Activated CD8-positive, alpha-beta T cell treated with anti-CD3 and anti-CD28 coated beads for 36 hours (primary cell): ENCODE measurements at places on chromosomes 3 and 15.

GRCh38 chr3:179653096-179653797, 407 bp downstream of the USP13 start:
- peaks cover 20% of the 10 kb centered on the region for H3K4me1 ChIP-seq
- H3K4me3 ChIP-seq, result peak overlapping the region; percentile 95
- DNase-seq, result peak; percentile 68
- peaks cover 10% of the 10 kb centered on the region for H3K27me3 ChIP-seq

DNA sequence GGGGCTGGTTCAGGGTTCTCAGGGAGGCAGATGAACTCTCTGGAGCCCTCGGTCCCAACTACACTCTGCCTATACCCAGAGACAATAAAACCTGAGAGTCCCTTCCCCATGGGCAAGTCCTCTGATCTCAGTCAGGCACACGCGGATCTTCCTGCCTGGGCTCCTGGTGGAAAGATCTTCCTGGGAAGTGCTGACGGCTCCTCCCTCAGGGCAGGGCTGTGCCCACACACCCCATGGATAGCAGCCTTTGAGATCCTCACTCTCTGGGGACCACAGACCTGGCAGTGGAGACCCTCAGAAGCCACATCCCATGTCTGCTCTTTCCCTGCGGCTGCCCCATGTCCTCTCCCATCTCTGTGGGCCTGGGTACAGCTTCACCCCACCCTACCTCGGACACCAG, 10.4 kb downstream of the SH2D7 start:
- DNase-seq, result peak; percentile 1
- H3K36me3 ChIP-seq, result no peaks in the 10 kb centered on the region
- H3K4me3 ChIP-seq, result no peak overlapping the region
- peak overlapping the region; percentile 87 for H3K27ac ChIP-seq
- peaks cover 47% of the 10 kb centered on the region for H3K4me1 ChIP-seq
- H3K27me3 ChIP-seq, result no peaks in the 10 kb centered on the region

DNA sequence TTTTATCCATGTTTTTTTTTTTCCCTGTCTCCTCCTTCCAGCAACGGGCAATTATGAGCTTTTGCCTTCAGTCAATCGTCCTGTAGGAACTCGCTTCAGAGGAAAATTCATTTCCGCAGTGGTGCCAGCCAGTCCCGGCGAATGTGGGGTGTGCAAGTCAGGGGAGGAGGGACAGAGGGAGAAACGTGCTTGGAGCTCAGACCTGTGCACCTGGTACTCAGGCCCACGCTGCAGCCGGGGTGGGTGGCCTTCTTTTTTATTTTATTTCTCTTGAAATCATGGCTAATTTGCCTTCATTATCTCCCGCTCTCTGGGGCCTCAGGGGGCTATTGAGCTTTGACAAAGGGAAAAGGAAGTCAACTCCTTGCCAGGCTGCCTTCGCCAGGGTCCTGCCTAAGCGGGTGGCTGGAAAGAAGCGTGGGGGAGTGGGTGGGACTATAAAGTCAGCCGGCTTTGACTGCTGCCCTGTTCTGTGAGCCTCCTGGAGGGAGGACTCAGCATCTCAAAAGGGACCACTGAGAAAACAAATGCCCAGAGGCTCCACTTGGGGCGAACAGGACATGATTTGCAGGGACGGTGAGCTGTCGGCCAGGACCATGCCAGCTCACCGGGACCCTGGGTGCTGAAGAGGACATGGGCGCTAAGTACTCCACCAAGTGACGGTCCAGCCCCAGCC, 5.5 kb downstream of the GRIP2 start:
- no peak overlapping the region for H3K4me3 ChIP-seq
- DNase-seq, result no peak
- H3K27me3 ChIP-seq, result no peaks in the 10 kb centered on the region
- H3K4me1 ChIP-seq, result no peaks in the 10 kb centered on the region

- H3K4me3 ChIP-seq, result no peak overlapping the region
- no peaks in the 10 kb centered on the region for H3K4me1 ChIP-seq
- no peaks in the 10 kb centered on the region for H3K36me3 ChIP-seq
- no peaks in the 10 kb centered on the region for H3K27me3 ChIP-seq
- DNase-seq, result no peak
- H3K27ac ChIP-seq, result no peak overlapping the region
Measured at GRCh38 chr3:60703008-60703407, 548.2 kb downstream of the FHIT start.

DNA sequence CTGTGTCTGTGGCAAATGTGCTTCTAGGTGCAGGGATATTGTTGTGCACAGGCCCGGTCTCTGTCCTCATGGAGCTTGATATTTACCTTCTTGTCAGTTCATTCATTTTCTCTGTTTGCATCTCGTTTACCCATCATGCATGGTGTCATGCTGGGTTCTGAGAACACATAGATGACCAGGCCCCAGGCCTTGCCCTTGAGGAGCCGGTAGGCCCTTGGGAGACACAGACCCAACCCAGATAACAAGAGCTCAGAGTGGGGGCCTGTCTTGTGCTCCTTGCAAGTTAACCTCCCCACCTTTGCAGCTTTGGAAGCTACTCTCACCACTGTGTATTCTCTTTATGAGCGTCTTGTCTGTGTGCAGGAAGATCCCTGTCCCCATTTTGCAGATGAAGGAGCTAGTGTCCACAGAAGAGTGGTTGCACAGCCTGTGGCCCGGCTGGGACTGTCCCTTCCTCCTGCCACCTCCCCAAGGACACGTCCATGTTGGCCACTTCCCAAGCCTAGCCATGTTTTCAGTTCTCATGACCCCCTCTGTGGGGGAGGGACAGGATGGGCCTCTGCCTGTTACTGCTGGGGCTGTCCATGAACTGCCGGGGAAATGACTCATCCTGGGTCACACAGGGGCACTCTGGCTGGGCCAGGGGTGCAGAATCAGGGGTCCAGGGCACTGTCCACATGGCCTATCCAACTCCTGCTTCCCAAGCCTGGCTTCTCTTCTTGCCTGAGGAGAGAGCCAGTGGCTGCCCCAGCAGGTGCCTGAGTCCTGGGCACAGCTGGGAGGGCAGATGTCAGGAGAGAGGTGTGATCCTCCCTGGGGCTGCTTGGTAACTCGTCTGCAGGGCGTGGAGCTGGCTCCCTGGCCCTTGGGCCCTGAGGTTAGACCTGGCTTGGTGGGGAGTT, 3.4 kb downstream of the SNX33 start:
- peaks cover 20% of the 10 kb centered on the region for H3K4me1 ChIP-seq
- H3K27ac ChIP-seq, result no peak overlapping the region
- no peaks in the 10 kb centered on the region for H3K27me3 ChIP-seq
- no peak for DNase-seq
- no peaks in the 10 kb centered on the region for H3K36me3 ChIP-seq

DNA sequence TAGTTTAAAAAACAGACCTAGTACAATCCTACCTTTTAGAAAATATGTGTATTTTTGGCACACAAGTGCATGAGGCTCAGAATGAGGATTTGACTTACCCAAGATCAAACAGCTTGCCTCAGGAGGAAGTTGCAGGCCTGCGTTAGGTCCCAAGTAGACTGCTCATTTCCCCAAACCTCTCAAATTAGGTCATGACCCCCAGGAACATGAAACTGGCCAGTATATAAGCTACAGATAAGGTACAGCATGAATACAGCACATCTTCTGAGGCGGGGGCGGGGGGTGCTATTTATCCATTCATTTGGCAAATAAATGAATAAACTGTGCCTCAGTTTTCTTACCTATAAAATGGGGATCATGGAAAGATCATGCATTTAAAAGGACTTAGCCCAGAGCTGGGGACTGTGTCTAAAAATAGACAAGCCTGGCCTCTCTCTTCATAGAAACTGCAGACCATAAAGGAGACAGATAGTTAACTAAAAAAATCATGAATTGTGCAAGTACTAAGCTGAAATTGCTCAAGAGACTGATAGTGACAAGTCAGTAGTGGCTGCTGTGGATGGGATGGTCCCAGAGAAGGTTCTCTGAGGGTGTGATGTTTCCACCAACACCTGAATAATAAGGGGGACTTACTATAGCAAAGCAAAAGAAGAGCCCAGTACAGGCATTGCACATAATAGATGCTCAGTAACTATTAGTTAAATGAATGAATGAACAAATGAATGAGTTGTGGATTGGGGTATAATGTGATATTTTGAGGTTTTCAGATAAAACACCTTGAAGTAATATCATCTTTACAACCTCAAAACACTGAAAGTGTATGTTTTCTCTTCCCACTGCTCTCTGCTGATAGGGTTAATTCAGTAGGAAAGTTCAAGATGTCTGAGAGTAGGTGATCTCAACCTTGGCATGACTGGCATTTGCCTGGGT, 258.5 kb upstream of the PROK2 start:
- no peaks in the 10 kb centered on the region for H3K36me3 ChIP-seq
- no peak for DNase-seq
- H3K27me3 ChIP-seq, result peaks cover 4% of the 10 kb centered on the region
- H3K27ac ChIP-seq, result no peak overlapping the region
- H3K4me3 ChIP-seq, result no peak overlapping the region

DNA sequence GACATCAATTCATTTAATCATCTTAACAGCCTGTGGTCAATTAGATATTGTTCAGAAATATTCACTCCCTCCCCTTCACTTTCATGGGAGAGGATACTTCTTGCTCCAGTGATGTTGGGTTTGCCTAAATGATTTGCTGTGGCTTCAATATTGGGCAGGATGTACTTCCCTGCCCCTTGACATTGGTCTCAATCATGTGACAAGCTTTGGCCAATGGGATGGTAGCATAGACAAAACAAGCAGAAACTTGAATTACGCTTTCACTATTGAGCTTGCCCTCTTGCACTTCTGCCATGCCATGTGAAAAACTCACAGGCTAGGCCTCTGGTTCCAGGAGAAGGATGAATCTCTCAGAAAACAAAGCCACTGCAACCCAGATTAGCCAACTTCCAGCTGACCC, 42.2 kb upstream of the STT3B start:
- H3K4me3 ChIP-seq, result no peak overlapping the region
- H3K27ac ChIP-seq, result no peak overlapping the region
- H3K36me3 ChIP-seq, result peaks cover 2% of the 10 kb centered on the region
- no peak for DNase-seq
- no peaks in the 10 kb centered on the region for H3K27me3 ChIP-seq
- no peaks in the 10 kb centered on the region for H3K4me1 ChIP-seq

DNA sequence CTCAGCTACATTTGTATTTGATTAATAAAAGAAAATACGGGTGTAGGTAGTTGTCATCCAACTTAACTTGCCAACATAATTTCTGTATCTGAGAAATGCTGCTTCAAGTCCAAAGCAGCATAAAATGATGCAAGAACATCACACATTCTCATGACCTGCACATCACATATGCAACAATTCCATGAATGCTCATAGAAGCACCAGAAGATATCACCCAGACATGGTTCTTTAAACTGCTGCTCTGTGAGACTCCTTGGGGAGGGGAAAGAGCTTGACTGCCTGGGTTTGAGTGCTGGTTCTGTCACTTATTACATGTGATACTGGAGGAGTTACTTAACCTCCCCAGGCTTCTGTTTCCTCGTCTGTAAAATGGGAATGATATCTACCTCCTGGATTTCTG, 39.4 kb downstream of the CHST14 start:
- H3K27ac ChIP-seq, result no peak overlapping the region
- H3K36me3 ChIP-seq, result no peaks in the 10 kb centered on the region
- peaks cover 22% of the 10 kb centered on the region for H3K4me1 ChIP-seq
- no peak for DNase-seq
- peaks cover 57% of the 10 kb centered on the region for H3K27me3 ChIP-seq
- no peak overlapping the region for H3K4me3 ChIP-seq

DNA sequence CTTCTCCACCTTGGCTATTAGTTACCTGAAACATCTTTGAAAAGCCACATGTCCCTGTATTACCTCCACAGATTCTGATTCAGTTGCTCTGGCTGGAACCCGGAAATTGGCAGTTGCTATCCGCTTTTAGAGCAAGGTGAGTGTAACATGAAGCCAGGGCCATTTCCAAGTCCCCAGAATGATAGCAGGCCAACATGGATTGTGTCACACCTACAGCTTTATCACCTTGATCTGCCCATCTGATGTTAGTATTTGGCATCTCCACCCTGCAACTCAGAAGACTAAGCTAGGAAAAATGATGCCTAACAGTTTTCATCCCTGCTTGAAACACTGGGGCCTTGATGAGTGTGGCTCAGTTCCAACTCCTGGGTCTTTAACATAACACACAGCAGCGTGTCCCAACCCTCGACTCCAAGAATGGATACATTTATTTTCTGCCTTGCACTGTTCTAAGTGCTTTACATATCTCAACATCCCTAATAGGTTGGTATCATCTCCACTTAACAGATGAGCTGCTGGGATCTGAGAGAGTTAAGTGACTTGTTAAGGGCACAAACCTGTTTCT, 21.3 kb upstream of the NUDT16 start:
- peaks cover 39% of the 10 kb centered on the region for H3K27me3 ChIP-seq
- H3K36me3 ChIP-seq, result no peaks in the 10 kb centered on the region
- H3K4me1 ChIP-seq, result peaks cover 11% of the 10 kb centered on the region
- H3K27ac ChIP-seq, result no peak overlapping the region
- H3K4me3 ChIP-seq, result no peak overlapping the region

DNA sequence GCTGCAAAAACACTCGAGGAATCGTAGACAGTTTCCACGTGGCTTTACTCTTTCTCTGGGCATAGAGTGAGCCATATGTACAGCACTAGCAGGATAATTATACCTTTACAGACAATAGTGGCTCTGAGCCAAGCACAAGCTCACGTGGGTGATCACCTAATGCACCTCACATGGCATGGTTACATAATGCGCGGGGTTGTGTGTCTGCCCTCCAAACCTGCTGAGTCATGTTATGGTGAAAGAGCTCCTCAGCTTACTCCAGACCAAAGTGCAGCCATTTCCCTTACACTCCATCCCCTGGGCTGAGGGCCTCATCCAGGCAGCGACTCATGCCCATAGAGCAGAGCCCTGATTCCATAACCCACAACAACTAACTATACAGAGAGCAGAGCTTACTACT, 1458.4 kb upstream of the CADM2 start:
- no peak overlapping the region for H3K27ac ChIP-seq
- H3K4me3 ChIP-seq, result no peak overlapping the region
- no peaks in the 10 kb centered on the region for H3K27me3 ChIP-seq
- no peaks in the 10 kb centered on the region for H3K4me1 ChIP-seq
- no peak for DNase-seq
